ENCODE measurements at places on chromosomes 4 and X.

GRCh38 chr4:125961626-125962025 is 646.9 kb downstream of the FAT4 start:
- no peak for DNase-seq

DNA sequence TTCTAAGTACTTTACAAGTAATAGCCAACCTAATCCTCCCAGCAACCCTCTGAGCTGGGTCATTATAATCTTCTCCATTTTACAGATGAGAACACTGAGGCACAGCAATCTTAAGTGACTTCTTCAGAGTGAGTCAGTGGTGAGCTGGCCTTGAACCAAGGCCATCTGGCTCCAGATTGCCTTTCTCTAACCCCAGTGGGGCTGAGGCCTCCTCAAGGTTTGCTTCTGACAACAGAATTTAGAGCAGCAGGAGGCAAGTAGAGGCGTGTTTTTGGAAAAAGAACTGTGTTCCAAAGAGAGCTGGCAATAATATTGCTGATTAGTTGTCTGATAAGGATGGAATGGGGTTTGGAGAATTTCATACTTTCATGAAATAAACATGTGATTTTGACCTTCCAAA is 41.2 kb downstream of the PIR start:
- no peak for DNase-seq

DNA sequence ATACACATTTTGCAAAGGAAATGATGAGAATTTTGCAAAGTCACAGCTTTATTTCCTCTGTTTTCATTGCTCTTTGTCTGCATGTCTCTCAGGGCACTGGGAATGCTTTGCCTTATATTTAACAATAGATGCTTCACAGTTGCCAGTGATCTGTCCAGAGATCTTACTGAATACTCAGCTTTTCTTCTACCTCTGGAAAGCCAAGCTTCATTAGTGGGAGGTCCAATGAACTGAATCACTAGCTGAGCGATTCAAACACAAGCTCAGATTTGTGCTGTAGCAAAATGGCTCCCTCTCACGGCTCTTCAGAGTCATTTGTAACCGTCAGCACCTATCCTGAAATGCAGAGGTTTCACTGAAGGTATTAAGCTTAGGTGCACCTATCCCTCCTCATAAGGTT is 138.9 kb downstream of the DCLK2 start:
- peak; percentile 16 for DNase-seq

DNA sequence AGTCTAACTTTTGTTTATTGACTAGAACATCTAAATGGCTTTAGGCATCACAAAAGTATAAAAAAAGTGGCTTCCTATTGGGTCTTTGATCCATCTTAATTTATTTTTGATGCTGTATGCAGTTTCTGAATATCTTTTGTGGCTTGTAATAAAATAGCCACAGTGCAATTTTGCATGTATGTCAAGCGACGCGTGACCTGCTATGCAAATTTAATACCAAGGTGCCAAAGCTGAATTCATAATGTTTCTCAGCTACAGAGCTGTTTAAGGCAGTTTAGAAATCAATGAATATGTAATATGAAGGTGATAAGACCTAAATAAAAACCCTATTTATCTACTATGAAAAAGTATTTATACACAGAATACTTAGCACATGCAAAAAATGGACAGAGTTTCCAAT is 197.8 kb downstream of the AFF2 start:
- DNase-seq = no peak

GRCh38 chrX:45598861-45599260 is 398.2 kb upstream of the DIPK2B start:
- DNase-seq = no peak

- no peak for DNase-seq
Observed at GRCh38 chrX:44245733-44246132, 97.7 kb downstream of the EFHC2 start.

- DNase-seq = no peak
Observed at GRCh38 chr4:140839406-140839805, 83.2 kb upstream of the TBC1D9 start.

GRCh38 chr4:87529187-87529586 is at the start of gene SPARCL1:
Gene SPARCL1 (minus strand): TSS chr4:87529376. CDS start chr4:87499574, 29,802 bp downstream.
- DNase-seq = no peak

DNA sequence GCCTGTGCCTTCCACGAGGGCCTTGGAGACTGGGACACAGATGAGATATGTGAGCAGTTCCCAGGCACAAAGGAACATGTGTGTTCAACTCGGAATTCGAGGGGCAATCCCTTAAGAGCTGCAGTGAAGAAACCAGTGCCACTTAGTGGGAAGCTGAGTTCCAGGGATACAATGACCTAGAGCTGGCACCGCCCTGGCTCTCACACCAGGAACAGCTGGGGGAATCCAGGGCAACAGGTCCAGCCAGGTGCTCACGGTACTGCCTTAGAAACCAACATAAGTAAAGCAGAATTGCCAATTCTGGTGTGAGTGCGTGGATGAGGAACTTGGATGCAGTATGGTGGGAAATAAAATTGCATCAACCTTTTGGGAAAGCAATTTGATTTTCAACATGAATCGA is 122.9 kb downstream of the AFAP1 start:
- no peak for DNase-seq

DNA sequence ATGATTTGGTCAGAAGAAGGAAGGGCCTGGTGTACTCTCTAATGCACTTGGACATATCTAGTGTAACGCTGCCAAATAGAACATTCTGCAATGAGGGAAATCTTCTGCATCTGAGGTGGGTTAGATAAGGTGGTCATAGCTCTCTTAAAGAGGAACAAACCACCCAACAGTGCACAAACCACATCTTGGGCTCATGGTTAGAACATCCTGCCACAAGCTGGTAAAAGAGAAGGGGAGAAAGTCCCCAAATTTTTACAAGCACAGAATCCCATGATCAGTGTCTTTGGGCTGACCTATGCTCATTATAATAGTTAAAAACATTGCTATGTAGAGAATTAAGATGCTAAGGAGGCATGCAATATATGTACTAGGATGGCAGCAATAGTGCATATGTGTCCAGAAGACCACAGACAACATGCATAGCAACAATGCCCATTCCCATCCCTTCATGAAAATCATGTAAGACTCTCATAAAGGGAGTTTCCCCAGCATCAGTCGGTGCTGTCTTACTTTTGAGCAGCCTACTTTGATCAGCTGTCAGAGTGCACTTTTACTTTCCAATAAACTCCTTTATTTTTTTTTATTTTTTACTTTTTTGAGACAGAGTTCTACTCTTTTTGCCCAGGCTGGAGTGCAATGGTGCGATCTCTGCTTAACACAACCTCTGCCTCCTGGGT is 99.7 kb upstream of the SLC7A11 start:
- DNase-seq = no peak

- DNase-seq = no peak
Observed at GRCh38 chr4:84954982-84955567, 11.4 kb downstream of the WDFY3 start.

DNA sequence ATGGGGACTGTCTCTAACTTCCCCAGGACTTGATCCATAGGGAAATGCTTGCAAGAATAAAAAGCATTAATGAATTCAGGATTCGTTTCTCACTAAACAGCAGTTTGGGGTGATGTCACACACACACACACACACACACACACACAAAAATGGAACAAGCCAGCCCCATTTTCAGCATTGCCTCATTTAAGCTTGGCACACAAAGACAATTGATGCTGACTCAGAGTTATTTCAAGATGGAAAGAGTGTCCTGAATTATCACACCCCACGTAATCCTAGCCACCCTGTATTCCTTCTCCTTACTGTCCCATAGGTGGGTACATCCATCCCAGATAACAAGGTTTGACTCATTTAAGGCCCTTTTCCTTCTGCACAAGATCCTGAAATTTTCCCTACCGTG is 345.1 kb upstream of the HS3ST1 start:
- DNase-seq = no peak

DNA sequence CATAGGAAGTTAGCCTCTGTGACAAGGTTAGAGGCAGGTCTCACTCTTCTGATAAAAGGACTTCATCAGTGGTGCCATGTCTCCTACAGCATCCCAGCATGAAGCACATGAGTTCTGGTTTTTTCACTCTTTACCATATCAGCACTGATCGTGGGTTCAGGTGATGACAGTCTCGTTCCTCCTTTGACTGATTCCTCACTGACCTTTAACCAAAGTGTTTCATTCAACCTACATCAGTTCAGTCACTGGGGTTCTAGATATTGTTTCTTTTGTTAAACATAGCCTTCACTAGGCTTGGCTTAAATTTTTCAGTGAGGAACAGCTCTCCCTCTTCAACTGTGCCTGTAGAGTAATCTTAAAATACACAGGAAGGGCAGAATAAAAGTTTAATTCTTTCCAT is 9.6 kb upstream of the MAGEA8 start:
- no peak for DNase-seq

DNA sequence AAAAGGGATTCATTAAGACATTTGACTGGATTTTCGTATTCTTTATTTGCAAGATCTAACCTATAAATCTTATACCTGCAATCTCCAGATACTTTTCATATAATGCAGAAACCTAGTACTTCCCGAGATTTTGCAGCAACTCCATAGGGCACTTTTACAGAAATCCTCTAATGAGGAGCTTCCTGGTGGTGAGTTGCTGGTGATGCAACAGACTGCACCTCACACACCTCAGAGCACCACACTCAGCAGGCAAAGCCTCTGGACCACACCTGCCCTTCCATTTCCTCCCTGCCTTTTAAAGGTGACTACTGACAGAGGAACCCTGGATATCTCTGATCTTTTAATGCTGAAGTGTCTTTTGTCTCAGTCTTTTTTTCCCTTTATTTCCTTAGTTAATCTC is 289.4 kb downstream of the TRAM1L1 start:
- no peak for DNase-seq

DNA sequence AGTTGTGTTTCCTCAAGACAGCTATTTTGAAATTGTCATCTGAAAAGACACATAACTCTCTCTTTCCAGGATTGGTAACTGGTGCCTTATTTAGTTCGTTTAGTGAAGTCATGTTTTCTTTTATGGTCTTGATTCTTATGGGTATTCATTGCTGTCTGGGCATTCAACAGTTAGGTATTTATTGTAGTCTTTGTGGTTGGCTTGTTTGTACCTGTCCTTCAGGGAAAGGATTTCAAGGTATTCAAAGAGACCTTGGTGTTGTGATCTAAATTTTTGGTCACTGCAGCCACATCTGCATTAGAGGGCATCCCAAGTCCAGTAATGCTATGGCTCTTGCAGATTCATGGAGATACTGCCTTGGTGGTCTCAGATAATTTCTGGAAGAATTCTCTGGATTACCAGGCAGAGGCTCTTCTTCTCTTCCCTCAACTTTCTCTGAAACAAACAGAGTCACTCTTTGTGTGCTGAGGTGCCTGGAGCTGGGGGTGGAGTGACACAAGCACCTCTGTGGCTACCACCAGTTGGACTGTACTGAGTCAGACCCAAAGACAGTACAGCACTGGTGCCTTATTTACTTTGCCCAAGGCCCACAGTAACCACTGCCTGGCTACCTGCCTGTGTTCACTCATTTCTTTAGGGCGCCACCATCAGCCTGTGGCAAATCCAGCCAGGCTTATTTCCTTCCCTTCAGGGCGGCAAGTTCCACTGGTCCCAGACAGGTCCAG is 620.4 kb downstream of the KCNIP4 start:
- DNase-seq = no peak

DNA sequence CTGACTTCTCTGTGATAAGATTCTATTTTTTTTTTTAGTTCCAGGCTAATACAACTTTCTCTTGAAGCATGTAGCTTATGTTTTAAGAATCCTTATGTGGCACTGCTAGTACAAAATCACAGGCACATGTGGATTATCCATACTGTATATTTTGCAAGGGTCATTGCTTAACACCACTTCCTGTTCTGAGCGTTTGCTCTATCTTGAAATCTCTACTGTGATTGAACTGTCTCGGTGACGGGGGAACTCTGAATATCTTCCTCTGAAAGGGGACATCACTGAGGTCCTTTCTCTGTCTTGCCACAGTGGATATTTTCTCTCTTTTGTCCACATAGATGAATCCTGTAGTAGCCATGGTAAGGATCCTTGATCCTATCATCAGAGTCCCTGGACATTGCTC is 2.1 kb upstream of the WFS1 start:
- DNase-seq = peak; percentile 45

DNA sequence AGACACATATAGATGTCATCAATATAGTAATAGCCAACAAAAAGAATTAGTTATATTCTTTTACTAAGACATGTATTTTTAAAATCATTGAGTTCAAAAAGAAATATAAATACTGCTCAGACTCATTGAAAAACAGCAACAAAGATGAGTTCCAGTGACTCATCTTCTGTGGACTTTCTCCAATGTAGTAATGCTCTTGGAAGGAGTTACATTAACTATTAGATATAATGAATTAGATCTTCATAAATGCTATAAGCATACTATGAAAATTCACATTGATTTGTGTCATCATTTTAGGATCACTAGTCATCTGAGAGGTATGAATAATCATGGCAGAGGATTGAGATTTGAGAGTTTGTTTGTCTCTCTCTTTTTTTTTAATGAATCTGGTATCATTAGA is 547.8 kb upstream of the PCDH7 start:
- DNase-seq = no peak

GRCh38 chr4:171639540-171639939 is 173.7 kb upstream of the GALNTL6 start:
- no peak for DNase-seq

GRCh38 chrX:11528623-11529022 is 137.1 kb downstream of the ARHGAP6 start:
- DNase-seq = no peak

GRCh38 chr4:149238097-149238496 is 577.5 kb downstream of the IQCM start:
- no peak for DNase-seq

DNA sequence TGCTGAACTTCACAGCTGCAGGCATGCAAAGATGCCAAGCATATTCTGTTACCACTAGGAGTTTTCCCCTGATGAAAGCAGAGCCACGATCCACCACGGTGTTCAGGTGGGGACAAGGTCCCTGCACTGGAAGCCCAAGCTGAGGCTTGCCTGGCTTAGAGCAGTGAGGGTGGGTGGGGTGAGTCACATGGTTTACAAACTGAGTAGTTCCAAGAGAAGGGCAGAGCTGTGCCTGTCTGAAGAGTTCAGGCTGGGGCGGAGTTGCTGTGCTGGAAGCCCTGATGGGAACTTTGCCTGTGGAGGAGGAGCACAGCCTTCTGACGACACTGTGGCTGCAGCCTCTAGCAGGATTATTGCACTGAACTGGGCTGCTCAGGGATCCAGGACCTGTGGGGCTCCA is 45.5 kb downstream of the FAM9B start:
- DNase-seq = peak; percentile 0

DNA sequence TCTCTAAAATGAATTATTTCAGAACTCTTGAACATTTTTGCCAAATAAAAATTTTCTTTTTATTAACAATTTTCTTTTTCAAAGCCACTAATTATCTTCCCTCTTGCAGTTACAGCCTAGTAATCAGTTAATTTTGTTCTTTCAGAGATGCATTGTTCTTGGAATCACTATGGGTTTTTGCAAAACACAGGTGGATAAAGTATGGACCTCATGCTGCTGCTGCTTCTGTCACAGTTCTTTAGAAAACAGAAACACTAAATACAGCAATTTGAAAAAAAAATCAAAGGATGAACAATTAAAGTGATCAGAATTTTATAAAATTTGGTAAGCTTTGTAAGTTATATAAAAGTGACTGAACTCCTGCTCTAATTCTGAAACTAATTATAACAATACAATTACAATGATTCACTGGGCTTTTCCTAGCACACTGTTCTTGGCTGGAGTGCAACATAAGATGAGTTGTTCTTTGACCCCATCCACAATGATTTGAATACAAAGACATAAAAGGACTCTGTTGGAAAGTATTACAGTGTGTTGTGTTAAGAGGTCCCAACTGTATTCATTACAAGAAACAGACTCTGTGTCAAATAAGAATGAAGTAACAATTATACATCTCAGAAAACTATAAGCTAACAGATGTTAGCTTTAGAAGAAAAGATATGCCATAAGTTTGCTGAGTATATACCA is 59.4 kb upstream of the GK2 start:
- no peak for DNase-seq

GRCh38 chrX:88655460-88655859 is 91.6 kb upstream of the CPXCR1 start:
- DNase-seq = no peak

Measured in HepG2 (cell line).